Occipital lobe (tissue), 3 donors: ENCODE measurements at places on chromosomes 4 and X.

DNA sequence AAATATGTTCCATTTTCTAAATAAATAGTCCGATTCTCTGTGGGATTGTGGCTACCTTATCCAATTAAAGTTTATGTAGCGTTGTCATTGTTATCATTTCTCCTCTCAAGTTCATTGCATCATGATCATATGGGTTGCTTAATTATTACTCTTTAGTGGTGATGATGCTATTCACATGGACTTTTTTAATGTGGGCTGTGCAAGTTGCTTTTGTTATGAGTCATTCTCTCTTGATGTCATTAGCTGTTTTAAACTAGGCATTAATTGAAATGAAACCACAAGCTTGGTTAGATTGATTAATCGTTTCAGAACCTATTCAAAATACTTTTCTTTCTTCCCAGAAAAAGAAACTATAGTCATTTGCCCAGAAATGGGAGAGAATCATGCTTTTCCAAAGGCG, 38.2 kb downstream of the NHS start:
- DNase-seq = no peak

- no peak for DNase-seq
Measured at GRCh38 chr4:109155682-109156283, 146.7 kb downstream of the COL25A1 start.

DNA sequence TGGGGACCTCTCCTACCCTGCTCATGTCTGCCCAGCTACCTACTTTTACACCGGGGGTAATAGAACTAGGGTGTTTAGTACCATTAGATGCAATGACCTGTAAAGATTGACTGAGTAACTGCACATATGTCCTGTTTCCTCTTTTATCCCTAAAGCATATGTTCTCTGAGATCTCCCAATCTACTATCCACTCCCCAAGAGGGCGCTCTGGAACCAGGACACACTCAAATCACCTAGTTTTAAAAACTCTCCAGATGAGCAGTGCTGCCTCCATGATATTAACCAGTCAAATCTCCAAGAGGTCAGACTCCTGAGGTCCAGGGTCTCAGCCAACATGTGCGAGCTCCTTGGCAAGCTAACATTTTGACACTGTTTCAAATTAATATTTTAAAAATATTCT, 87.0 kb upstream of the TSPAN5 start:
- no peak for DNase-seq

- no peak for DNase-seq
Measured at GRCh38 chr4:109119852-109120251, 182.6 kb downstream of the COL25A1 start.

- DNase-seq = no peak
Measured at GRCh38 chr4:69497886-69498395, 2.2 kb upstream of the UGT2B4 start.

DNA sequence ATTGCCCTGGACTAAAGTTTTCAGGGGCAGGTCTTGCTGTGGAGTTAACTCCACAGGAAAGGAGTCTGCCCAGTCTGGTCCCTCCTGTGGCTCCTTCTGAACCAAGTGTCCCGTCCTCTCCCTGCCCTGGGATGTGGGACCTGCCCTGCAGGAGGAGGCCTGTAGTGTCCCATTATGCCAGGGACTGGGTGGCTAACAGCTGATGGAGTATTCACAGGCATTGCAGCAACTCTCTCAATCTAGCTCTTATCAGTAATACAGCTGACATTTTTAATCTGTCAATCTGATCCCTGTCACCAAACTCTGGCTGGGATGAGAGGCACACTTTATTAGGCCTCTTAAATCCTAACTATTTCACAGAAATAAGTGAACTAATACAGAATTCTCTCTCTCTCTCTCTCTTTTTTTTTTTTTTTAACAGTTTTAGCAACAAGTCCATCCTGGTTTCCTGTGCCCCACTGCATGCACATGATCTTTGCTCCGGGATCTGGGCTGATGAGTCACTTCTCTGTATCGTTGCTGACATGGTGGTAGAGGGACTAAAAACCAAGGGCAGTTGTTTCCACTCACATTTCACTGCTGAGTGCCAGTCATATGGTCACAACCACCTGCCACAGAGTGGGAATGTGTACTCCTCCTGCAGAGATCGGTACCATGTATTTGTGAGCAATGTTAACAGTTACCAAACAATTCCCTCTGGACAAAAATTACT, 39.1 kb downstream of the HAND2 start:
- DNase-seq = no peak
